Naive thymus-derived CD8-positive, alpha-beta T cell (primary cell): ENCODE measurements at places on chromosomes 2 and 18. TPM values are rescaled to one million over a fixed set of nuclear protein-coding genes. Genes with fewer than 3 reads are reported as not detected.
A peak's percentile ranks its signal among the peaks of the same experiment; 100 is the strongest.

DNA sequence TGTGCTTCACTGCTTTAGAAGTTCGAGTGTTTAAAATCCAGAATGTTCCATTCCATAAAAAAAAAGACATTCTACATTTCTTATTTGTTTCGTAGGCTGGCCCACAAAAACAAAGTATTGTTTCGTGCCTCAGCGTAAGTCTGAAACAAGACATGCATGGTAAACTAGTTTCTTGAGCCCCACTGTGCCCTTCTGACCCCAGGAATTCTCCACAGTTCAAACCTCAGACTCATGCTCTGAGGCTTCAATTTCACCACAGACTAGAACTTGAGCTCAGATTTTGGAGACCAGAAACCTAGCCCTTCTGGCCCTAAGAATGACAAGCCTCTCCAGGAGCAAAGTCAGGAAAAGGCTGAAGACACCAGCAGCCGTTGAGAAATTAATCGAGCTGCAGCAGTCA lies 151.5 kb downstream of the SLC8A1 start:
- H3K27ac ChIP-seq: no peak overlapping the region
- no peaks in the 10 kb centered on the region for H3K4me1 ChIP-seq
- no peaks in the 10 kb centered on the region for H3K36me3 ChIP-seq
- H3K4me3 ChIP-seq: no peak overlapping the region
- no peak for DNase-seq

- H3K36me3 ChIP-seq: peaks cover 2% of the 10 kb centered on the region
- no peak for DNase-seq
- H3K27me3 ChIP-seq: no peaks in the 10 kb centered on the region
Observed at GRCh38 chr2:71327916-71328315, 3.7 kb upstream of the ZNF638 start.

DNA sequence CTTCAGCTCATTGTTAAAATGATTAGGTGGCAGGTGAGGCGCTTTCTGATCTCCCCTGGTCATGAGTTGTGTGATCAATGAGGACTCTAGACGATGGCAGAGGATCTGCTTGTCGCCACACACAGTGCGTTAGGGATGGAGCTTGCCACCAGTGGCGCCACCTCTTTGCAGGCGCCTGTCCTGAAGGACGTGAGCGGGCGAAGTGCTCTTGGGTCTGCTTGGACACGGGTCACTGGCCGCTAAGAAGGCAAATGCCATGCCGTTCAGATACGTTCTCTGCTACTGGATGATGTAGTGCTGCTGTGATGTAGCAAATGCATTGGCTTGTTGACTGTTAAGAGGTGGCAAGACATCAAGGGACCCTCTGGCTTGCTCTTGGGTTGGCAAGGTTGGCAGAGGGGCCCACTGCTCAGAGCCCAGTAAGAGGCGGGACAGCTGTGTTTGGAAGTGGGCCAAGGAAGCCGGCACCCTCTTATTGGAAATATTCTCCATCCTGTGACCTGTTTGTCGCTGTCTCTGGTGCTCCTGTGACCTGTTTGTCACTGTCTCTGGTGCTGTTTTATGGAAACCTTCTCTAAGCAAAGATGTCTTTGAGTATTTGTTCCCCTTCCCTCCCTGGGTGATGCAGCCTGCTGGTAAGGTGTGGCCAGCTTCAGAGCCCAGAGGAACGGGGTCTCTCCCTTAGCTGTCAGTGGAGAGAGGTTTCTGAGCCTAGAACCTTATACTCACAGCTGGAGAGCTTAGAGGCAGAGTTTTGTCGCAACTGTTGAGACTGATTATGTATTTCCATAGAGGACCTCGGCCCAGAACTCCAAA lies 14.6 kb downstream of the LDLRAD4 start:
- H3K4me1 ChIP-seq: peaks cover 15% of the 10 kb centered on the region
- no peaks in the 10 kb centered on the region for H3K27me3 ChIP-seq
- no peak for DNase-seq
- no peak overlapping the region for H3K27ac ChIP-seq

GRCh38 chr2:62675062-62675461 lies 30.5 kb upstream of the EHBP1 start:
- H3K27ac ChIP-seq: no peak overlapping the region
- no peak for DNase-seq
- no peaks in the 10 kb centered on the region for H3K4me1 ChIP-seq
- no peak overlapping the region for H3K4me3 ChIP-seq
- H3K36me3 ChIP-seq: no peaks in the 10 kb centered on the region

GRCh38 chr18:76522122-76522503 lies 27.1 kb upstream of the ZNF516 start:
- H3K36me3 ChIP-seq: no peaks in the 10 kb centered on the region
- DNase-seq: no peak
- H3K27me3 ChIP-seq: peaks cover 38% of the 10 kb centered on the region
- H3K4me3 ChIP-seq: no peak overlapping the region
- no peak overlapping the region for H3K27ac ChIP-seq
- peaks cover 2% of the 10 kb centered on the region for H3K4me1 ChIP-seq

GRCh38 chr2:240560084-240560479 lies at the start of gene DUSP28:
TSS of gene DUSP28 (plus strand) at chr2:240560357. CDS start at chr2:240560685, 328 bp downstream.
- peak; percentile 92 for DNase-seq
- peak within 1 kb of the TSS; percentile 84 for H3K27ac ChIP-seq
- H3K27me3 ChIP-seq: no peaks in the 10 kb centered on the region
- no peaks in the 10 kb centered on the region for H3K36me3 ChIP-seq
- peak within 1 kb of the TSS; percentile 94 for H3K4me3 ChIP-seq

- H3K36me3 ChIP-seq: no peaks in the 10 kb centered on the region
- H3K27me3 ChIP-seq: no peaks in the 10 kb centered on the region
- peak overlapping the region; percentile 97 for H3K4me3 ChIP-seq
Observed at GRCh38 chr2:160491911-160492371, 1.7 kb downstream of the RBMS1 start.

DNA sequence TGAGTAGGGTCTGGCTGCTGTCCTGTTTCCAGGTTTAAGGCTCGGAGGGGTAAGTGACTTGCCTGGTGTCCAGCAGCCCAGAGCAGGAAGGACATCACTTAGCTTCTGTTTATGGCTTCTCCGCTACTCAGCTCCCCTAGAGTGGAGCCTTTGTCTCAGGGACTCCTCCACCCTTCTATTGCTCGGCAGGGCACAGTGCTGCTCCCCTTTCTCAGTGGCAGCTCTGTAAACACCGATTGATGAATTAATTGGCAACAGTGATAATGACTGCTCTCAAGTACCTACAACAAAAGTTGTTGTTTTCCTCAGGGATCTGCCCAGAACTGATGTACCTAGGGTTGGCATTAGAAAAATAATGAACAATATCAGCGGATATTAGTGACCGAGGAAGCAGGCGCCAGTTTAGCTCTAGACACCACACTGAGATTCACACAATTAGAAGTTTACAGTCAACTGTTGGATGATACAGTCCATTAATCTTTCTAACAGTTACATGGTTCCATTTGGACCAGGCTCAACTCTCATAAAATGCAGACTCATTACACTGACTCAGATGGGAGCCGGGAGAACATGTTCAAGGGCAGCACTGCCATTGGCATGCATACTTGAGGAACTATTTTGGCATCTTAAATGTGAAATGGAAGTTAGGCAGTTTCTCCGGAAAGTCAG lies 265.7 kb downstream of the MTX2 start:
- no peaks in the 10 kb centered on the region for H3K4me1 ChIP-seq
- DNase-seq: no peak
- H3K36me3 ChIP-seq: no peaks in the 10 kb centered on the region
- H3K27ac ChIP-seq: no peak overlapping the region
- peaks cover 15% of the 10 kb centered on the region for H3K27me3 ChIP-seq

GRCh38 chr2:197904446-197904845 lies 100.1 kb downstream of the PLCL1 start:
- peak; percentile 1 for DNase-seq
- H3K36me3 ChIP-seq: no peaks in the 10 kb centered on the region
- peak overlapping the region; percentile 3 for H3K4me3 ChIP-seq
- no peak overlapping the region for H3K27ac ChIP-seq

DNA sequence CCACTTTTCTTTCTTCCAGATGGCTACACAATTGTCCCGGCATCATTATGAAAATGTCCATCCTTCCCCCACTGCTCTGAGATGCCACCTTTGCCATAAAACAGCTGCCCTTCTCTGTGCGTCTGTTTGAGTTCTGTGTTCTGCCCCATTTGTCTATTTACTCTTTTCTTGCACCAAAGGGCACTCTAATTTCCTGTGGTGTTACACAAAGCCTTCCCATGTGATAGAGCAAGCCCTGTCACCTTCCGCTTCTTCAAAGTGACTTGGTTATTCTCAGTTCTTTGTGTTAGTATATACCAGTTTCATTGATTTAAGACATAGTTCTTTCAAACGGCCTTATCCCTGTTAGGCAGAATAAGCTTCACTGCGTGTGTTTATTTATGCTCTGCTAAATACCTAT lies 84.1 kb downstream of the FBXO15 start:
- H3K36me3 ChIP-seq: no peaks in the 10 kb centered on the region
- H3K27me3 ChIP-seq: peaks cover 3% of the 10 kb centered on the region
- peaks cover 43% of the 10 kb centered on the region for H3K4me1 ChIP-seq
- H3K27ac ChIP-seq: no peak overlapping the region

DNA sequence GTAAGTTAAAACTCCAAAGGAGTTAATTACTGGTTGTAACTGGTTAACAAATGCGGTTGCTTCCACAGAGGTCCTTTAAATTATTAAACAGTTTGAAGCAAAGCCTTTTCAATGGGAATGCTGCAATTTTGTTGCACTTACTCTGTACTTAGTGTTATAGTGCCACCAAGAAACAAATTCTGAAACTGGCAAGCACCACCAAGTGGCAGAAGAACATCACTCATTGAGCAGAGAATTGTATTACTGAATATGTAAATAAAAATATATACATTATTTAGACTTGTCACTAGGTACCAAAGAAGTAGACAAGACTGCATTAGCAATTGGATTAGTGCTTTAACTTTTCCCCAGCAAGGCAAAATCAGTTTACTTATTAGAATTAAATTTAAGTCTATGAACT lies 2.6 kb upstream of the TMEFF2 start:
- no peaks in the 10 kb centered on the region for H3K36me3 ChIP-seq
- H3K4me3 ChIP-seq: no peak overlapping the region
- H3K27me3 ChIP-seq: peaks cover 53% of the 10 kb centered on the region
- peaks cover 31% of the 10 kb centered on the region for H3K4me1 ChIP-seq
- H3K27ac ChIP-seq: no peak overlapping the region

GRCh38 chr18:58078889-58079573 lies 35.0 kb downstream of the NEDD4L start:
- H3K4me3 ChIP-seq: no peak overlapping the region
- no peak for DNase-seq
- no peak overlapping the region for H3K27ac ChIP-seq
- H3K36me3 ChIP-seq: peaks cover 3% of the 10 kb centered on the region
- H3K4me1 ChIP-seq: no peaks in the 10 kb centered on the region
- H3K27me3 ChIP-seq: peaks cover 14% of the 10 kb centered on the region

GRCh38 chr18:23540867-23541266 lies 37.6 kb downstream of the RMC1 start:
- no peak for DNase-seq
- H3K36me3 ChIP-seq: peaks cover 87% of the 10 kb centered on the region
- H3K4me3 ChIP-seq: peak overlapping the region; percentile 40
- H3K4me1 ChIP-seq: peaks cover 37% of the 10 kb centered on the region

GRCh38 chr2:38856165-38856564 lies 19.6 kb downstream of the DHX57 start:
- no peaks in the 10 kb centered on the region for H3K27me3 ChIP-seq
- H3K4me3 ChIP-seq: no peak overlapping the region
- DNase-seq: no peak
- no peaks in the 10 kb centered on the region for H3K4me1 ChIP-seq
- H3K27ac ChIP-seq: no peak overlapping the region

DNA sequence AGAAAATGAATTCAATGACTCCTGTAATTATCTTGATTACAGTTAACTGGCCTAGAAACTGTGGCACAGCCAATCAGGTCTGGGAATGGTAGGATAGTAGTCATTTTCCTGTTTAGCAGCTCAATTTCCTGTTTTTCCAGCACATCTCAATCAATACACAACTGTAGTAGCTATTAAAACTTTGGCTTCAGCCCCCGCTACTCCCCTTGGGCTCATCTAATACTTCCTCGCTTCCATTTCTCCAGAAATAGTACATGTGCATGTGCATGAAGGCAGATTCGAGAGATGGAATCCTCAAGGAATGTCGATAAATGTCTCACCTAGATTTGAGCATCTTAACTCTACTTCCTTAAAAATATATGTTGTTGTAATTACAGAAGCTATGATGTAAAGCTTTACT lies 9.7 kb downstream of the COBLL1 start:
- H3K36me3 ChIP-seq: no peaks in the 10 kb centered on the region
- H3K4me3 ChIP-seq: no peak overlapping the region
- no peak for DNase-seq
- H3K27me3 ChIP-seq: peaks cover 4% of the 10 kb centered on the region
- H3K4me1 ChIP-seq: peaks cover 6% of the 10 kb centered on the region

DNA sequence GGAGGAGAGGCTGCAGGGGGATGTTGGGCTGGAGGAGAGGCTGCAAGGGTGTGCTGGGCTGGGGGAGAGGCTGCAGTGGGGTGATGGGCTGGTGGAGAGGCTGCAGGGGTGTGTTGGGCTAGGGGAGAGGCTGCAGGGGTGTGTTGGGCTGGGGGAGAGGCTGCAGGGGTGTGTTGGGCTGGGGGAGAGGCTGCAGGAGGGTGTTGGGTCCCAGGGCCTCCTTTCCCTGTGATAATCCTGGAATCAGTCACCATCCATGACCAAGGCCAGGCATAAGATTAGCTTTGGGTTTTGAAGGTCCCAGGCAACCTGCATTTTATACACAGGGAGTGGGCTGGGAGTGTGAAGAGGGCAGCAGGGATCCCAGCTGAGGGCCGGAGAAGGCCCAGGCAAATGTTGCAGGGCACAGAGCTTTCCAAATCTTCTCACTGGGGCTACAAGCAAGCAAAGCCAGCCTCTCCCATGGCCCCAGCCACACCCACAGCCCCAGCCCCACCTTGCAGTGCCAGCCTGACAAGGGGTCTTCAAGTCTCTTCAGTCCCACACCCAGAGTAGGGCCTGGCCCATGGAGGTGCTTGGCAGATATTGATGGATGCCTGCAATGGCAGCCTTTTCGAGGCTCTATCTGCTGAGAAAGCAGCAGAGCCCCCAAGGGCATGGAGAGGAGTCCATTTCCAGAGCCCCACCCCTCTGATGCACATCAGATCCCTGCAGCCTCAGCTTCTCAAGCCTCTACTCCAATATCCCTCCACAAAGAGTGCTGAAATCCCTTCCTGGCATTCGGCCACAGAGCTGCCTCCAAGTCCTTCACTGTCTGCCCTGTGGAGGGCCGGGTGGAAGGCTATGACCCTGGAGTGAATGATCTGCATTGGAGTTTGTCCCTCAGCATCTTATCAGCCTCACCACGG lies 50.3 kb upstream of the GLI2 start:
- no peaks in the 10 kb centered on the region for H3K36me3 ChIP-seq
- no peak overlapping the region for H3K4me3 ChIP-seq
- no peak for DNase-seq
- H3K4me1 ChIP-seq: peaks cover 3% of the 10 kb centered on the region
- H3K27ac ChIP-seq: no peak overlapping the region

The CD207 gene
- total RNA-seq: not detected

The RGPD3 gene
- total RNA-seq: not detected

The CYTIP gene
- total RNA-seq: 341 TPM

The NT5C1B gene
- not detected for total RNA-seq

The C1QL2 gene
- not detected for total RNA-seq

The PARD6G gene
- 0.34 TPM for total RNA-seq

The ANKRD30B gene
- total RNA-seq: not detected

The SMAD2 gene
- total RNA-seq: 151 TPM

The MYO3B gene
- not detected for total RNA-seq

The TANC1 gene
- 0.13 TPM for total RNA-seq

The DCDC2C gene
- total RNA-seq: not detected
